ENCODE measurements at places on chromosomes 6 and 20.
A peak's percentile ranks its signal among the peaks of the same experiment; 100 is the strongest.

GRCh38 chr6:85580878-85581267, 12.8 kb downstream of the SNX14 start:
- peak; percentile 29 for DNase-seq

GRCh38 chr6:35258858-35259193, 709 bp upstream of the ZNF76 start:
- peak; percentile 51 for DNase-seq

- DNase-seq = no peak
Measured at GRCh38 chr6:36721369-36722140, 23.9 kb downstream of the RAB44 start.

DNA sequence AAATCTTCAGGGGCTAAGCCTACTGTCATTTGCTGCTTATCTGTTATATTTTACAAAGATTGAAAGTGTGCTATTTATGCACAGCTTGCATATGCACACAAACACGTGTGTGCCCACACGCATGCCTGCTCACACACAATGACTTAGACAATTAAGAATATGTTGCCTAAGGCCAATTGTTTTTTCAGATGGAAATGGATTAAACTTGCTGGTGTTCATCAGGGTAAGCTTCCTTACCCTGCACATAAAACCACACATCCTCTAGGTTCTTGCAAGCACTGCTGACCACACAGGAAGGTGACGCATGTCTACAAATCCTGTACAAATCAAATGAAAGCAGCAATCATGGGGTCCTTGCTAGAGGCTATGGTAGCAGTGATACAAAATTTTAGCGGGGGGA, 58.4 kb downstream of the GJA10 start:
- DNase-seq = peak; percentile 90

Data from fibroblast of skin of right quadriceps (primary cell).